ENCODE measurements at places on chromosomes 4 and X.
A peak's percentile ranks its signal among the peaks of the same experiment; 100 is the strongest.

DNA sequence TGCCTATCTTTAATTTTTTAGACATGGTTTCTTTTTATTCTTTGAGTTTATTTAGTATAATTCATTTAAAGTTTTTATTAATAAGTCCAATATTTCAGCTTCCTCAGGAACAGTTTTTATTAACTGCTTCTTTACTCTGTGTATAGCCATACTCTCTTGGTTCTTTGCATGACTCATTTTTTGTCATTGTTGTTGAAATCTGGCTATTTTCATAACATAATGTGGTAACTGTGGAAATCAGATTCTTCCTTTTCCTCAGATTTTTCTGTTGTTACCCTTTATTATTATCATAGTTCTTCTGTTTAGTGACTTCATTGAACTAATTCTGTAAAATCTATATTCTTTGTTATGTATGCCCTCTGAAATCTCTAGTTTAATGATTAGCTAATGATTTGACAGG is 124.9 kb upstream of the CYSLTR1 start:
- DNase-seq: no peak

DNA sequence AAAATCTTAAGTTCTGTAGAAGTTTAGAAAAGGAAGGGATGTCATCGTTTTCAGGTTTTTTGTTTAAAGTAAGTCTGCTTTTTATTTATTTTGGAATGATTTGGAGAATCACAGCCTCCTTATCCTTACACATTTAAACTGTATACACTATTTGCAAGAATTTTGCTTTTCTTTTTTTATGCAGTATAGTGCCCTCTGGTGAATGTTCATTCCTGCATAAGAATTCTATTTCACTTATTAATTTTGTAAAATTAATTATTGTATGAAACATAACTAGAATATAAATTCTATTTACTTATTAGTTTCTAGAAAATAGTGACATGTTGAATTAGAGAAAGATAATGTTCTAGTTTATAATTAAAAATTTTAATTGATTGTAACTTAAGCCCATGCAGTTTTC is 44.6 kb downstream of the DACH2 start:
- DNase-seq: no peak

GRCh38 chr4:2011583-2011982 is 2.8 kb upstream of the NELFA start:
- DNase-seq: no peak

DNA sequence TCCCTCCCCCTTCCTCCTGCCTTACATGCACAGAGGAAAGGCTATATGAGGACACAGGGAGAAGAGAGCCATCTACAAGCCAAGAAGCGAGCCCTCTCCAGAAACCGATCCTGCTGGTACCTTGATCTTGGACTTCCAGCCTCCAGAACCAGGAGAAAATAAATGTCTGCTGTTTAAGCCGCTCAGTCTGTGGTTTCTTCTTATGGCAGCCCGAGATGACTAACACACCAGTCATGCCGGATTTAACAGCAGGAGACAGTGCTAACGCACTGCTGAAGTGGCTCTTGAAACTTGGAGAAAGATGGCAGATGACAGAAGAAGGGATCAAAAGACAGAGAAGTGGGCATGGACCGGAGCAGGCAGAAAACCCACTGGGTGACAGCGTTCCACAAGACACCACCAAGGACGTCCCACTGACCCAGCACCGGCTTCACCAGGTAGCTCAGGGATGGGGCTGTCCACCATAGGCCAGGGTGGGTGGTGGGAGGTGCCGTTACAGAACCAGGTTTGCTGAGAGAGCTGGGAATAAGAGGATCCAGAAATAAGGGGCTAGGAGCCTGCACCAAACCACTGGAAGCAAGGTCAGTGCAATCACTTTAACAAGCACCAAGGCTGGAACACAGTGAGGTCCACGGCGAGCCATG is 6.2 kb upstream of the MAN2B2 start:
- no peak for DNase-seq

- DNase-seq: no peak
Observed at GRCh38 chr4:8391972-8392371, 48.6 kb downstream of the ACOX3 start.

- DNase-seq: no peak
Observed at GRCh38 chrX:45230410-45230809, 29.7 kb upstream of the DIPK2B start.

DNA sequence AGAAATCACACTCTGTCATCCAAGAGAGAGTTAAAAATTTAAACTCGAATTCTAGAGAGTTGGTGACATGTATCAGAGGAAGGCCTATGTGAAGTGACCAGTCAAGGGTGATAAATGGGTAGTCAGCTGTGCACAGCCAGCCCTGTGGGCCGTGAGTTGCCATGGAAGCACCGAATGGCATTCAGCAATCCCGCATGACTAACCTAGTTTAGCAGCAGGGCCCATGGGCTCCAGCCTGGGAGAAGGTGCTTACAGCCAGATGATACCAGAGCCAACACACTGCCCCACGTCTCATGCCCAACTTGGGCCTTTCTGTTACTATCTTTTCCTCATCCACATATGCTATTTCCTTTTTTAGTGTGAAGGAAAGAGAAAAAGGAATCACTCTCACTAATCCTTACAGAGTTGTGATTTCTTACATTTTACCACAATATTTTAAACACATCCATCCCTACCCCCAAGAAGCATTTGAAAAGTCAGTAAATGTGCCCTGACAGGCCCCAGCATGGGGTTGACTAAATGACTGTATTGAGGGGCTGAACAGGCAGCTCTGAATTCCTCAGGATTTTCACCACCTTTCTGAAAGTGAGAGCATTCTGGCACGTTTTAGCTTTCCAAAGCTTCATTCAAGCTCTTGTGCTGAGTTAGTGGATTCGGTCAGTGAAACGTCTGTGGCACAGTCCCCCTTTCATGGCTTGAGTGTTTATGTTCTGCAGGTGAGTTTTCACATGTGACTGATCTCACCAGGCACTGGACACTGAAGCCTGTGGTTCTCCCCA is 104.2 kb downstream of the AFF1 start:
- DNase-seq: no peak

DNA sequence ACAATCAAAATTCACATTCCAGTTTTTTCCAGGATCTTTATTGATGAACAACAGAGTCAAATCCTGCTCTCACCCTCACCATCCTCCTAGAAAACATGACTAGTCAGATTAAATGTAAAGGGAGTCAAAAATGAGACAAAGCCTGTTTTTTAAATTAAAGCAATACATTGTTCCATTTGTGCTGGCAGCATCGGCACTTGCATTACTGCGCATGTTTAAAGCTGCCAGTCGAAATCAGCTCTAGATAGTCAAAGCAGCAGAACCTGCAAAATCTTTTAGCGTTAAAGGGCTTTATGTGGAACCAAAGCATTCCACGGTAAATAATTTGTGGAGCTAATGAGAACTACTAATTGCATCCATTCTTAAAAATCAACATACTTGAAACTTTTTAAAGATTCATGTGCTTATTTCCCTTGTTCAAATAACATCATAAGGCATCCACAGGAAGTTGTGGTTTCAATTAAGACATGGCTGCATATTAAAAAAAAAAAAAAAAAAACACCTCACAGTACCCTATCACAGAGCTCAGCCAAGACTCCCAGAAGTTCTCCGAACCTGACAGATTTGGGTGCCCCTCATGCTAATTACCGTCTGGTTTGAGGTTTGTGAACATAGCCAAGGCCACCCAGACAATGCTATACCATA is 82.2 kb downstream of the SH3KBP1 start:
- DNase-seq: no peak

DNA sequence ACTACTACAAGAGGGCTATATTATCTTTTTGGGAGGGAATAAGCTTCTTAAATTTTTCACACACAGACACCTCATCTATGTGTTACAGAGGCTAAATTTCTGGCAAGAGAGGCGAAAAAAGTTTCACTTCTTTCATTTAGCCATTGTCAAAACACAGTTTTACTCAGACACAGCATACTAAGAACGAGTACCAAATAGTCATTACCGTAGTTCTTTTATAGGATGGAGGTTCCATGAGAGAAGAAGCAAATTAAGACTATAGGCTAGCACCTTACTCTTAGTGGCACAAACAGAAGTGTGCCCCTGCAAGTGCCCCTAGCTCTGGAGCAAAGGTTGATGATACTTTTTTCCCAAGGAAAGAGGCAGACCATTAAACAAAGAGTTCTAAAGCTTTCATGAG is 26.2 kb downstream of the UGT2B7 start:
- no peak for DNase-seq

- DNase-seq: no peak
Observed at GRCh38 chrX:7205037-7205577, 57.2 kb upstream of the PUDP start.

DNA sequence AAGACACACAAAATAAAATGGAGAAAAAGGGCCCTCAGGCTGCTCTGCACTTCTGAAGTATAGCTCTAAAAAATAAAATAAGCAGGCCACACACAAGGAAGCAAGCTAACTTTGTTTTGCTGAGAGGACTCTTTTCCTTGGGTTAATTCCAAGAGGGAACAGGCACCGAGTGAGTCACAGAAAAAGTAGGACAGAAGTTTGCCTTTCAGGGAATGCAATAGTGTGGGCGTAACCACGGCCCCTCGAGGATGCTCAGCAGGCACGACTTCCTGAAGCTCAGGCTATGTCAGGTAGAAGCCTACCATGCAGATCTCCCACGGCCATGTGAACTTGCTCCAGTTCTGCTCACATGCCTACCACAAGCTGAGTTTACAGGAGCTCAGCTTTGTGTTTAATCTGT is 22.1 kb downstream of the PPP1R2C start:
- DNase-seq: no peak

- no peak for DNase-seq
Observed at GRCh38 chr4:92789741-92790140, 486.0 kb downstream of the GRID2 start.

- no peak for DNase-seq
Observed at GRCh38 chr4:94488670-94489069, 36.9 kb downstream of the PDLIM5 start.

DNA sequence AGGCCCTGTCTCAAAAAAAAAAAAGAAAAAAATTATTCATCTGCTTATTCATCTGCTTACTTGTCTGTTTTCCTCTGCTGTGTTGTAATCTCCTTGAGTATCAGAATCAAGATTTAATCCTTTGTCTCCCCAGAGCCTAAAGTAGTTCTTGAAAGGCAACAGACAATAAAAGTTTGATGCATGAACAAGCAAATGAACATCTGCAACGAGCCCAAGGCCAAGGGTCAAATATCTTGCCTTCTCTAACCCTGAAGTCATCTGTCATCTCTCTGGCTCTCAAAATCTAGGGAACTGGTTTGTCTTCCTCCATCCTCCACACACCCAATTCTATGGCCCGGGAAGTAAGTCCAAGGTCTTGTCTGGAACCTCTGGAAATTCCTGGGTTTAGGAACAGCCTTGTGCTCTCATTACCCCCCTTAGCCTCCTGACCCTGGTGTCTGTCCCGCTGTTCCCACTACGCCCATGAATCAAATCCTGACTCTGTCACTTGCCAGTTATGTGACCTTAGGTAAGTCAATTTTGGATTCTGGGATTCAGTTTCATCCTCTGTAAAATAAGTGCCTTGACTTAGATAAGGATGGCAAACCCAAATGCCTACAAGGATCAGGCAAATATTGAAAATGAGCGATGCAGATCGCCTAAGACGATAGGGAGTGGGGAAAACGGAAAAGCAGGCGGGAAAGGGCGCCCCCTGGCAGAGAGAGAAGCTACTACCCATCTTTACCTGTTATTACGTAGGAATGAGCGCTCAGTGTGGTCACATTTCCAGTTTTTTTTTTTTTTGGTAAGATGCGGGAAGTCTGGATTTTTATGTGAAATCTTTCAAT is 102.7 kb upstream of the DHX15 start:
- DNase-seq: no peak

DNA sequence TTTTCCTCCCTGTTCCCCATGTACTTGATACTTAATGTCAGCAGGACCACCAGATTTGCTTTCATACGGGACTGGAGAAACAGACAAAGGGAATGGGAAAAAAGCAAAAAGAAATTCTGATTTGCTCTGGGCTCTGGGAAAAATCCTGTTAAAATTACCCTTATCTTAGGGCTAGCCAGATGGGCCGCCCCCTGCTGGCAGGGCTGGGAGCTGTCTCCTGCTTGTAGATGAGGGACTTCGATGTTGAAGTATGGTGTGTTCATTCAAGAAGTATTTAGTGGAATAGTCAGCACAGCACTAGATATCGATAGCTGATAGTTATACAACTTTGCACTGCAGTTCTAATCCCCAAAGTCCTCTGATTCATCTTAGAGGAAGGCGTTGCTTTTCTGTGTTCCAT is 45.8 kb downstream of the BCORL1 start:
- peak; percentile 18 for DNase-seq

- no peak for DNase-seq
Observed at GRCh38 chr4:143097751-143098150, 87.0 kb upstream of the USP38 start.

GRCh38 chrX:153578200-153578835 is 20.6 kb downstream of the CCNQ start:
- no peak for DNase-seq

DNA sequence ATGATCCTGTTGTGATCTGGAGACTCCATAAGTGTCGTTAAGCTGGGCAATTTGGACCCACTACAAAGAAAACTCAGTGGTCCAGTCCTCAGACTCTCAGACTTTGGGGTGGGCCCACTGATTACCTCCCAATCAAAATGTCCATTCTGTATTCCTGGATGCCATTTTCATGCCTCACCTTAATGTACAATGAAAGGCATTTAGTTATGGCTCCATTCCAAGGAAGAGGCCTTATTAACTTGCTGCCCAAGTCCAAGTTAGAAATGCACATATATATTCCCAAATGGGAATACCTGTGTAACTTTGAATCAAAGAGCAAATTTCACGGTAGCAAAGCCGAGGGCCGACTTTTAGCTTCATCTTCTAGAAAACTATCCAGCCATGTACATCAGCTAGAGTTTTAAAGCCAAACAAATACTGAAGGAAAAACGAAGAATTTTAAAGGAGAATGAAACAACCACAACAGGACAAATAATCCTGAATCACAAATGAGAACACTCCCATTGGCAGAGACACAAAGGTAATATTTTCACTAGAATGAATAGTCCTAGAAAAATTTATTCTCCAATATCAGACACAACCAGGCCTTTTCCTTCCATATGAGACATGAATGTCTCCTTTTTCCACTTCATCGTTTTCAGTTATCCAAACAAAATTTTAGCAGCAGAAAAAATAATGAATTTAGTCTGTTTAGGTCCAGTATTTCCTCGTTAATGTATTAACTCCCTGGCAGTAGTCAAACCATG is 63.7 kb upstream of the HHIP start:
- no peak for DNase-seq

DNA sequence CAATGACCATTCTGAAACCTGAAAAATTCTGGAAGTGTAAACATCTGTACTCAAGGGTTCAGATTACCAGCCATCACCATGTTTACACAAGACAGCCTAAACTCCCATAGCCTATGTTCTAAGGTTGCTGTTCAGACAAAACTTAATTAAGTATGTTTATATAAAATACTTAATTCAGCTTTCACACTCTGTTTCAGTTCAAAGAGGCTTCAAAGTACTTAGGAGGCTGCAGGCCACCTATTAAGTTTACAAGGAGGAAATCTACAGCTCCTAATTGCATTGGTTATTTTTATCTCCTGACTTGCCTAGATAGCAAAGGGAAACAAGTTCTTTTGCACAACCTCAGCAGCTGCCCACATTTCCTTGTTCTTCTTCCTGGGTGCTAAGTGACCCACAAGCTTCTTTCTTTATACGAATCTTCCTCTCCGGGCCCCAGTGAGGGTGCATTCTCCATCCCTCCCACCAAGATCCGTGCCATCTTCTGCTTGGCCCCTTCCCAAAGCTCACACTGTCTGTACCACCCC is 2.0 kb downstream of the GAK start:
- DNase-seq: no peak

- no peak for DNase-seq
Observed at GRCh38 chr4:65416891-65417290, 253.4 kb downstream of the EPHA5 start.

Measured in stimulated activated CD4-positive, alpha-beta T cell treated with anti-CD3 and anti-CD28 coated beads, Interleukin-2, amount 100 ng/mL, for 4 hours (primary cell).